DMS153 (cell line): ENCODE measurements at places on chromosomes 13 and 19.

- no peak for DNase-seq
Measured at GRCh38 chr13:113129921-113130750, 7.5 kb downstream of the F10 start.

DNA sequence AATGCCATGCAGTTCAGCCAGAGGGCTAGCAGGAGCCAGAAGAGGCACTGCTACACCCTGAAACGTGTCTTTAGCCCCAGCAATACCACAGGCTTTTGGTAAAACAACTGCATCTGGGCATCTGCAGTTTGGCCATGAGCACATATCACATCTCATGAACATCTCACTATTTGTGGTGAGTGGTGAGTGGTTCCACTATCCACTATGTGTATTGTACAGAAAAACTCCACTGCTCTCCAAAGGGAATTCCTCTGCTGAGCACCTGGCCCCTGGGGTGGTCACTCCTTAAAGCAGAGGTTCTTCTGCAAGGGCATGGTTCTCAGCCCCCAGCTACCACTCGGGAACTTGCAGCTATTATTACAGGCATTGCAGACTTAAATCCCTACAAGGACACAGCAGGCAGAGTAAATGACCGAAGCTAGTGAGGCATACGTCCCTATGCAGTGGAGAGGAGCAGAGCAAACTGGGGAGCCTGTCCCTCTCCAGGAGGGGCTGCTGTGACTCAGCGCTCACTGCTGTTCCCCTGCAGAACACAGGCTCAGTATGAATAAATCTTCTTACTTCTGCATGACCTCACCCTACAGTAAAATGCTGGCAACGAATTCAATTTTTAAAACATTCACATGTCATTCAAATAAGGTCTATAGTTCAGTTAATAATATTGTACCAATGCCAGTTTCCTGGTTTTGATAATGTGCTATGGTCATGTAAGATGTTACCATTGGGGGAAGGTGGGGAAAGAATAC, 332.4 kb upstream of the ZNF507 start:
- DNase-seq = no peak

GRCh38 chr13:106287351-106287750, 248.1 kb downstream of the EFNB2 start:
- DNase-seq = no peak

DNA sequence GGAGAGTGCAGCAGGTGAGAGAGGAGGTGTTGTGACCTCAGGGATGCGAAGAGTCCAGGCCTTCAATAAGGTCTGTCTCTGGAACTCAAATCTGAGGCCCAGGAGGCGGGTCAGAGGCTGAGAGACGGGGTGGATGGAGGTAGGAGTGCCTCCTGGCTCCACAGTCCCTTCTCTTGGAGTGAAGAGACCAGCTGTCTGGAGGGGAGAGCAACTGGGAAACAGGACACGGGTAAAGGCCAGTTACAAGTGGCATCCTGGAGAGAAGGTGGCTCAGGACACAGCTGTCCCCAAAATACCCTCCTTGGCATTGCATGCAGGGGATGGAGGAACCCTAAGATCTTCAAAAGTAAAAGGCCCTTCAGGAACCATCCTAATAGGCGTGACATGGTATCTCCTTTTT, 19.2 kb downstream of the PDE4A start:
- DNase-seq = no peak

GRCh38 chr13:102452836-102453235, 51.0 kb upstream of the FGF14 start:
- DNase-seq = no peak
